ENCODE measurements at places on chromosomes 7 and 10. TPM values are rescaled to one million over a fixed set of nuclear protein-coding genes. Genes with fewer than 3 reads are reported as not detected.

DNA sequence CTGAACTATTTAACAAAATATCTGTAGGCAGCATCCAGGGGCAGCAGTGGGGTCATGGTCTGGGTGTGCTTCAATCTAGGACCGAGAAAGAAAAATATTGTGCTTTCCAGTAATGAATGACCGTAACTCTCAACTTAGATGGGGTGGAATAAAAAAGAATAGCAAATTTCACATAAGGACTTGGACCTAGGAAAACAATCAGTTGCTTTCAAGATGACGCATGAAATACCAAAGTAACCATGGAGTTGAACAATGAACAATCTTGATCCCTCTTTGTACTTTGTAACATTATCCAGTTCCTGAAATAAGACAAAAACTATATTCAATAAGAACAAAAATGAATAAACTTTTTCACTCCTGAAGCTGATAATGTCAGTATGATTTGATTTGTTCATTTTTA is 167.1 kb downstream of the C7orf25 start:
- no peak for DNase-seq

DNA sequence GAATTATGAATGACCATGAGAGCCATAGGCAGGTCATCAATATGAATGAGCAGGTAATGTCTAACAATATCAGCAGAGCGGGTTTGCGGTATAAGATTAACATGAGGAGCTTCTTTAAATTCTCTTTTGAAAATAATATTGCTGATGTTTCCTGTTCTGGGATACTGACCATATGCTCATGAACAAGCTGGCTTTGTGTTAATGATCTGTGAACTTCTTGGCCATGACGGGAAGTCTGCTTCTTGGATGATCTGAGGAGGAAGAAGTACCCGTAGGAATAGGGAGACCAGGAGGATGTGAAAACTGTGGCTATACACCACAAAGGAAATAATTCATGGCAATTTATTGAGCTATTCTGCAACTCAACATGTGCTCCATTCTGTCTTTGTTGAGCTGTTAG is 38.6 kb downstream of the ITGA8 start:
- no peak for DNase-seq

The ZNF425 gene
- 3.2 TPM for total RNA-seq

DNA sequence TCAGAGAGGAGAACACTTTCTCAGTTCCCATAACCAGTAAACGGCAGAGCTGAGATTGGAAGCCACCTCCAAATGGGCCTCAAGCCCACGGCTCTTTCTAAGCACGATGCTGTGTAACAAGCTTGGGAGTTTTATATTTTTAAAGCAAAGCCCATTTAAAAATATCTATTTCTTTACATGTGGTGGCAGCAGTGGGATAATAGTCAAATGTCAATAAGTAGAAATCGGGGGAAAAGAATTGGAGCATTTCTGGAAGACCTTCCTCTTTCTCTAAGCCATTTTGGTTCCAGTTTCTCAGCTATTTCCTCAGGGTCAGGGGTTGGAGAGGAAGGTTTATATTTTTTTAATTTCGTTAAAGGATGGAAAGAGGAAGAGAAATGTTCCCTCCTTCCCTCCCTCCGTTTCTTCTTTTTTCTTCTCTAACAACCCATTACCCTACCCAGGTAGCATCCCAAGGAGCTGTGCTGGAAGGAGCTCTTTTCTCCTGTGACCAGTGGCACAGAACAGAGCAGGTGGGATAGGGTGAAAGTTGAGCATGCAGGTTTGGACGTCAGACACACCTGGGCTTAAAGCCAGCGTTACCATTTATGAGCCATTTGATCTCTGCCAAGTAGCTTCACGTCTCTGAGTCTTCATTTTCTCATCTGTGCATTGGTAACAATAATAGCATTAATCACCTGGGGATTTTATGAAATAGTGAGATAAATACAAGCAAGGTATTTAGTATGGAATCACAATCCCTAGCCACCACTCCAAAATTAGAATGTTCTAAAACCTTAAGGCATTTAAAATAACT is 515.7 kb downstream of the RPS24 start:
- DNase-seq: no peak

The NME8 gene
- not detected for total RNA-seq

- DNase-seq: no peak
Observed at GRCh38 chr10:72503241-72503640, 122.6 kb downstream of the MICU1 start.

DNA sequence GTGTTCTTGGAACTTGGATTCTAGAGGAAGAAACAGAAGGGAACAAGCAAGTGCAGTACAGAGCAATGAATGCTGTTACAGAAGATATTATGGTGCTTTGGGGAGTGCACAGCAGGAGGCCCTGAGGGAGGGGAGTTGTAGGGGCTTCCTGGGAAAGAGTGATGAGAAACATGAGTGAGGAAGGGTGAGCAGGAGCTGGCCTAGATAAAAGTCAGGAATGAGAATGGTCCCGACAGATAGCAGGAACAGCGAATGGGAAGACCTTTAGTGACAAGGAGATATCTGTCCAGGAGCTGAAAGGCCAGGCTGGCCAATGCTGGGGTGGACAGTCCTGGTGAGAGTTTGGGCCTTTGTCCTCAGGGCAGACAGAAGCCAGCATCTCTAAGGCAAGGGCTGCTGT is 20.6 kb upstream of the CCNJ start:
- DNase-seq: no peak

GRCh38 chr7:32914184-32914583 is 22.6 kb upstream of the KBTBD2 start:
- DNase-seq: no peak

GRCh38 chr10:27541796-27542729 is 38.0 kb downstream of the RAB18 start:
- DNase-seq: peak; percentile 22

GRCh38 chr7:158407581-158408317 is 179.9 kb downstream of the PTPRN2 start:
- DNase-seq: no peak

- DNase-seq: no peak
Observed at GRCh38 chr10:97882142-97883091, 32.8 kb downstream of the GOLGA7B start.

DNA sequence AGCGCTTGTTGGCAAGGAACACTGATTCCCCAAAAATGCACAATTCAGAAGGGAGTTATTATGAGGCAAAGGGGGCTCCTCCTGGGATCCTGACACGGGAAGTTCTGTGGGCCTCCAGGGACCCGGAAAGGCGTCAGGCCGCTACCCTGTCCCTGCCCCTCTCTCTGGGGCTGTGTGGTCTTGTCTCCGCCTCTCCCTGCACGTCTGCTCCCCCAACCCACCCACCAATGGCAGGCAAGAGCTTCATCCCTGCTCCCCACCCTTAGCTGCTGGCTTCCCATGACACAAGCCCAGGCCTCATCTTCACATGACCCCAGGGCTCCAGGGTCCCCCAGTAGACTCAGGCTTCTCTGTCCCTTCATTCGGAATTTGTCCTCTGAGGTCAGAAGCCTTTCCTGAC is 31.0 kb upstream of the ADRB1 start:
- DNase-seq: no peak

DNA sequence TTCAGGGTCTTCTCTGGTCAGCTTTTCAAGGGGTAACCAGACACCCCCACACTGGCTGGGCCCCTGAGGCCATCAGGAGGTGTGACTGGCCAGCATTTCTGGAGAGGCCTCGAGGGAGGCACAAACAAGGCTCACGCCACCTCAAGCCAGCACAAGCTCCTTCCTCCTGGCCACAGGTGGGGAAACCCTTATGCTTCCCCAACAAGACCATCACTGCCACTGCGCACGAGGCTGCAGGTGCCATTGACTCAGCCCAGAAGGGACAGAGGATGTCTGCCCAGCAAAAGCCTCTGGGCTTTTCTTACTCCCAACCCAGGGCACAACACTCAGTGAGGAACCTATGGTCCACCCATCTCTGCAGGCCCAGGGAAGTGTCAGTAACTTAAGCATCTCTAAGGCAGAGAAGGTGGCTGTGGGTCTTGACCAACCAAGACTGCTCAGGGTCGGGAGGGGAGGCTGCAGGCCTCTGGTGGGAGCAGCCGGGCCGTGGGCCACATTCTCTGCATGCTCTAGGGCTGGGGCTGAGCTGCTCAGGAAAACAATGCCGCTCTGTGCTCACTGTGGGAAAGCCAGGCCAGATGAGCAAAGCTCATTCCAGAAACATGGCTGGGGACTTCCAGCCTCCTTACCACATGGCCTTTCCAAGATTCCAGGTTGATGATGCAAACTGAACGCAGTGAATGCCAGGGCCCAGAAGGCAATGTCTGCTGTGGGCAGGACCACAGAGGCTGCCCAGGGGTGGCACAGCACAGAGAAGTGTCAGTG is 24.2 kb upstream of the RASSF4 start:
- no peak for DNase-seq

All from CD4-positive, alpha-beta memory T cell (primary cell).